ENCODE measurements at places on chromosomes 3 and 15.

DNA sequence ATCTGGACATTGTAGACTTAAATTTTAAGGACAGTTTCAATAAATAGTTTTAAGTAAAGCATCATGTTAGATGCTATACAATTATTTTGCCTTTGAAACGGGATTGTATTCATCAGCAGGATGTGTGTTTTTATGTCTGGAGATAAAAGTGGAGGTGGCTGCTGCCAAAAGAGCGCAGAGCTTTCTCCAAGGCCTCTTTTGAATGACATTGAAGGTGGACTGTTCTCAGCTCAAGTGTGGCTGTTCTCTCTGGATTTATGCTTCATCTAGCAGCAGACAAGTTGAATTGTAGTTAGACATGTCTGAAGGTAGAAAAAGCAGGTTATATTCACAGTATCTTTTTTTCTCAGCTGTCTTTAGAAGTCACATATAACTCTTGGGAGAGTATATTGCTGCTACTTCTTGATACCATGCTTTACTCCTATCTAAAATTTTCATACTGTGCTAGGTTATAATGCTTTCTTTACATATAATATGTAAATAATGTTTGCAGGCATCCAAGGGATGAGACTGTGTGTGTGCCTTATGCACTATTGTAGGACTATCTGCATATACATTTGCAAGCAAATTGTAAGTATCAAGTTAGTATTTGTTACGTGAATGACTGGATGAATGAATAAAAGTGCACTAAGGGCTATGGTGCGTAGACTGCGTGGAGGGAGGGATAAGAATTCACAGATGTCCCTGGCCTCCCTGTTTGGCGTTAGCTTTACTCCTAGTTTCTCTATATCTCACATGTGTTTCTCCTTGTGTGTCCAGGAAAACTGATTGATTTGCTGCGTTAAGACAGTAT is 340.1 kb downstream of the NAALADL2 start:
- no peak for DNase-seq

GRCh38 chr3:28915741-28916500 is 364.9 kb upstream of the RBMS3 start:
- no peak for DNase-seq

DNA sequence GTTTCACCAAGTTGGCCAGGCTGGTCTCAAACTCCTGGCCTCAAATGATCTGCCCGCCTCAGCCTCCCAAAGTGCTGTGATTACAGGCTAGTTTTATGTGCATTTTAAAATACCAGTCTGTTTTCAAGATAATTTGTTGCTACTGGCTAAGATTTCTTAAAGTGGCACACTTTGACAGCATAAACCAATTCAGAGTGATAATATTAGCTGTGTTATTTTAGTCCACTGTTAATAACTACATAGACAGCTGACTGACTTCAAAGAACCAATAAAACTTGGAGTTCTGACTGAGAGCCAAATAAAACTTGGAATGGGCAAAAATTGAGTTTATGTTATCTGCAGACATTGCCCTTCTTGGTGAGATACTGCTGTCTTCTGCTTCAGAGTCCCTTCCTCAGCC is 291.8 kb downstream of the UBE2E2 start:
- no peak for DNase-seq

DNA sequence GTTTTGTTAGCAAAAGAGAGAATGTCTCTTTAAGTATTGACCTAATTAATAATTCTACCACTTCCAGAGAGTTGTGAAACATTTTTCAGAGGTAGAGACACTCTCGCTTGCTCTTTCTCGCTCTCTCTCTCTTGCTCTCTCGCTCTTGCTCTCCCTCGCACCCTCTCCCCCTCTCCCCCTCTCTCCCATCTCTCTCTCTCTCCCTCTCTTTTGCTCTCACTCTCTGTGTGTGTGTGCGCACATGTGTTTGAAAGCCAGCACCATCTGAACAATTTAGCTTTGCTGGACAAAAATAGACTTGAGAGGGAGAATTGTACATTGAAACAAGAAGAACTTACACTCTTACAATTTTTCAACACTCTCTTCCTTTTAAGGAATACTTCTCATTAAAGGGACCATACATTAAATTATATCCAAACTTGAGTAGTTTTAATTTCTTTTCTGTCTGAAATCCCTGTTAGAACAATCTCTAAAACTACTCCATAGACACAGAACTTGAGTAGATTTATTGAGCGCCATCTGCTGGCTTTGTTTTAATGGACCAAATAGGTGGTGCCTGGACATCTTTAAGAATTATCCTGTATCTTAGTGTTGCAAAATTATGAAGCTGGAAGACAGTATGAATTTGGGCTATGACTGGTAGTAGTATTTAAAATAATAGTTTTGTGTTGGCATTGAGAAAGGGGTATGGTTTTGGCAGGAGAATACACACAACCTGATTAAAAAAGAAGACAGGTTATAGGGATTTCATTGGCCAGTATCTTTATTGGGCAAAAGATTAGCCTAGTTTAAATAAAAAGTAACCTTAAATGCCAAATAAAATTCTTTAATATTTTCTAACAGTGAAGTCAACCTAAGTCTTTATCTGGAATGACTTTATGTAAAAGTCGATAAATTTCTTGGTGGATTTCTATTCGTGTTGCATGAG is 124.6 kb downstream of the AKAP13 start:
- DNase-seq: peak; percentile 45

DNA sequence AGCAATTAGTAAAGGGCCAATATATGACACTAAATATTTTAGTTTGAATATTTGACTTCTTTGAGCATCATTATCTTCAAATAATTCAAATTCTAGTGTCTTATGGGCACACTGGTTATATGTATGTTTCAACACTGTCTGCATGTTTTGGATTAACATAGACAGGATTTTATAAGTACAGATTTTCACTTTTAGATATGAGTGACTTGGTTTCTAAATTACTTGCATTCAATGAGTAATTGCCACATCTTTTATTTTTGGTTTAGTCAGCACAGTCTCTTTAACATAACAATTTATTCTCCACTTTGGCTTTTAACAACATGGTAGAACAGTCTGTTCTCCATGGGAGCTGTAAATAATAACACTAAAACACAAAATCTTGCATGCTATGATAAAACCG is 674.8 kb downstream of the TBL1XR1 start:
- DNase-seq: no peak

- no peak for DNase-seq
These were observed 58.8 kb upstream of the MYZAP start for GRCh38 chr15:57532731-57533447.

GRCh38 chr3:36175113-36175812 is 205.0 kb upstream of the STAC start:
- no peak for DNase-seq

DNA sequence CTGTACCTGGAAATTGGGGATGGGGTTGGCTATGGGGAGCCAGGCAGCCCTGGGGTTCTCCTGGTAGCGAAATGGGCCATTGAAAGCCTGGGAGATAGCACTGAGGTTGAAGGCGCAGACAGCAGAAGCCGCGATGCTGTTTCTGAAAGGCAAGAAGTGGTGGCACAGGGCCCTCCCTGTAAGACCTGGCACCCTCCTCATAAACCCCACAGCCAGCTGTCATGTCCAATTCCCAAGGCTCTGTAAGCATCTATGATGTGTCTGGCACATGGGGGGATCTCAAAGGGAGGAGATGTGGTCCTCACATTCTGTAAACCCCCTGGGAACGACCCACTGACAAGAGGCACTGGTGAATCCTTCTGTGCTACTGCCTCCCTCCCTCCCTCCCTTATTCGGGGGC is 104.0 kb downstream of the SEMA5B start:
- no peak for DNase-seq

DNA sequence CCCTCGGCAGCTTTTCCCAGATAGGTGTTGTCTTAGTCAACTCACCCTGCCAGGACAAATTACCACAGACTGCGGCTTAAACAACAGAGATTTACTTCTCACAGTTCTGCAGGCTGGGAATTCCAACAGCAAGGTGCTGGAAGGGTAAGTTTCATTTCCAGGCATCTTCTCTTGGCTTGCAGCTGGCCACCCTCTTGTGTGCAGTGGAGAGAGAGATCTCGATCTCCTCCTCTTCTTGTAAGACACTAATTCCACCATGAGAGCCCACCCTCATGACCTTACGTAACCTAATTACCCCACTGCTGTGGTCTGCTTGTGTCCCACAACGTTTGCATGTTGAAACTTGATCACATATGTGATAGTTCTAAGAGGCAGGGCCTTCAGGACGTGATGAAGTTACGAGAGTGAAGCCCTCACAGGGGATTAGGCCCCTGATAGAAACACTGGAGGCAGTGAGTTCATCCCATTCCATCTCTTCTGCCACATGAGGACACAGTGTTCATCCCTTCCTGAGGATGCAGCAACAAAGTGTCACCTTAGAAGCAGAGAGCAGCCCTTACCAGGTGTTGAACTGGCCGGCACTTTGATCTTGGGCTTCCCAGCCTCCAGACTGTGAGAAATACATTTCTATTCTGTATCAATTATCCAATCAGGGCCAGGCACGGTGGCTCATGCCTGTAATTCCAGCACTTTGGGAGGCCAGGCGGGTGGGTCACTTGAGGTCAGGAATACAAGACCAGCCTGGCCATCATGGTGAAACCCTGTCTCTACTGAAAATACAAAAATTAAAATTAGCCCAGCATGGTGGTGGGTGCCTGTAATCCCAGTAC is 247.7 kb downstream of the PLCL2 start:
- no peak for DNase-seq
